ENCODE measurements at places on chromosomes 2 and 18. TPM values are rescaled to one million over a fixed set of nuclear protein-coding genes. Genes with fewer than 3 reads are reported as not detected.
A peak's percentile ranks its signal among the peaks of the same experiment; 100 is the strongest.

DNA sequence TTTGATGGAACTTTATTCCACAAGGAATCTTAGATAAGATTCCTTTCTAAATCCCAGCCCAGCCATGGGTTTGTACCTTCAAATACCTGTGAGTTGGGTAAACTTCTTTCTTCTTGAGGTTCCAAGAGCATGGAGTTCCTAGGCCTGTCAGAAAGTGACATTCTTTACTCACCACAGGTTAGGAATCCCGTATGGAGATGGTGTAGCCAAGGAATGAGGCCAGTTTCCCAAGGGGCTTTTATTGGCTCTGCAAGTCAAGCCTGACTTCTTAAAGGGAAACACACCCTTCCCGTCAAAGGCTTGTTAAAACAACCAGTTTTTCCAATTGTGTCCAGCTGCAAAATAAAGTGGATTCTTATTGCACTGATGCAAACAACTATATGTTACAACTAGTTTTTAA lies 45.8 kb downstream of the STK17B start:
- DNase-seq, result no peak

MOCOS gene
- total RNA-seq, result 2.0 TPM

GPR55 gene
- total RNA-seq, result not detected

DNA sequence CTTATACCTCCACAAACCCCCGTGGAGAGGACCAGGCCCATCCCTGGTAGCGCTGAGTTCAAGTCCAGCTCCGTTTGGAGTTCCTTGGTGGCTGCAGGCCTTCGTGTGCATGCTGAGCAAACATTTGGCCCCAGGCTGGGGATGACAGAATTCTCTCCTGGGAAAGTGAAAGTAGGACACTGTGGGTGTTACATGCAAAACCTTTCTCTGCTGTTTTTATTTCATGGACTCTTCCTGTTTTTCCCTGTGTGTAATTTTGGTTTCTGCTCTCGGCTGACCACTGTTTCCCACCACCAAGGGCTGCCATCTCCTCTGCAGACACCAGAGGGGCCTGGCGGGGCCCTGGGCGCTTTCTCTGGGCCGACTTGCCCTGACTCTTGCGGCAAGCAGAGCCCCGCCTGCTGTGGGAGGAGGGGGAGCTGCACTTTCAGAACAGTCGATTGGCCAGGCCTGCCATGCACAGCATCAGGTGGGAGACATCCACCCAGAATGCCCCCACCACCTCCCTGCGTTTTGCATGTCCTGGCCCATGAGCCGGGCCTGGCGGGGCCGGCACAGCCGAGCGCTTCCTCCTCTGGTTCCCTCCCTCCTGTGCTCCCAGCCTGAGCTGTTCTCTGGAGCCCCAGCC lies 102.4 kb downstream of the CABLES1 start:
- no peak for DNase-seq

GRCh38 chr2:157355618-157356017 lies 30.0 kb upstream of the ERMN start:
- DNase-seq, result no peak

PSME4 gene
- total RNA-seq, result 63.9 TPM

IL36G gene
- total RNA-seq, result not detected

DNA sequence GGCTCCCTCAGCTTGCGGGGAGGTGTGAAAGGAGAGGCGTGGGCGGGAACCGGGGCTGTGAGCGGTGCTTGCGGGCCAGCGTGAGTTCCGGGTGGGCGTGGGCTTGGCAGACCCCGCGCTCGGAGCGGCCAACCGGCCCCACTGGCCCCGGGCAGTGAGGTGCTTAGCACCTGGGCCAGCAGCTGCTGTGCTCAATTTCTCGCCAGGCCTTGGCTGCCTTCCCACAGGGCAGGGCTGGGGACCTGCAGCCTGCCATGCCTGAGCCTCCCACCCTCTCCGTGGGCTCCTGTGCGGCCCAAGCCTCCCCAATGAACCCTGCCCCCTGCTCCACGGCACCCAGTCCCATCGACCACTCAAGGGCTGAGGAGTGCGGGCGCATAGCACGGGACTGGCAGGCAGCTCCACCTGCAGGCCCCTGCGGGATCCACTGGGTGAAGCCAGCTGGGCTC lies 48.2 kb downstream of the RNF138 start:
- DNase-seq, result no peak

GRCh38 chr2:1371082-1371481 lies 42.2 kb upstream of the TPO start:
- no peak for DNase-seq

IL1B gene
- not detected for total RNA-seq

- DNase-seq, result no peak
Observed at GRCh38 chr18:31789409-31789808, 28.7 kb upstream of the SLC25A52 start.

GRCh38 chr2:223008162-223008561 lies 43.8 kb upstream of the KCNE4 start:
- no peak for DNase-seq

- DNase-seq, result peak; percentile 23
Observed at GRCh38 chr18:70491734-70492348, 203.0 kb downstream of the SOCS6 start.

OSBPL6 gene
- total RNA-seq, result 2.0 TPM

CABLES1 gene
- total RNA-seq, result 4.2 TPM

- no peak for DNase-seq
Observed at GRCh38 chr2:68658266-68658665, 14.9 kb downstream of the PROKR1 start.

- DNase-seq, result no peak
Observed at GRCh38 chr2:1032030-1032429, 81.4 kb downstream of the SNTG2 start.

All from progenitor cell of endocrine pancreas (in vitro differentiated cells).